Lower lobe of right lung (tissue), 2 donors: ENCODE measurements at places on chromosomes 4 and X. TPM values are rescaled to one million over a fixed set of nuclear protein-coding genes. Genes with fewer than 3 reads are reported as not detected.

The RP2 gene
- 16.8 TPM for total RNA-seq

- no peaks in the 10 kb centered on the region for H3K27me3 ChIP-seq
- H3K36me3 ChIP-seq = no peaks in the 10 kb centered on the region
- H3K4me1 ChIP-seq = no peaks in the 10 kb centered on the region
- H3K27ac ChIP-seq = no peak overlapping the region
Observed at GRCh38 chrX:39551762-39552161, 546.0 kb downstream of the BCOR start.

The PAGE5 gene
- not detected for total RNA-seq

- H3K4me1 ChIP-seq = no peaks in the 10 kb centered on the region
- no peaks in the 10 kb centered on the region for H3K27me3 ChIP-seq
- H3K36me3 ChIP-seq = no peaks in the 10 kb centered on the region
- no peak for DNase-seq
Observed at GRCh38 chrX:153571534-153571908, 27.4 kb downstream of the CCNQ start.

GRCh38 chr4:99857307-99857706, 36.9 kb downstream of the LAMTOR3 start:
- peaks cover 8% of the 10 kb centered on the region for H3K4me1 ChIP-seq
- no peaks in the 10 kb centered on the region for H3K36me3 ChIP-seq
- H3K4me3 ChIP-seq = no peak overlapping the region
- H3K27me3 ChIP-seq = no peaks in the 10 kb centered on the region
- DNase-seq = no peak
- H3K27ac ChIP-seq = peak overlapping the region; percentile 56

- no peak for DNase-seq
- no peak overlapping the region for H3K27ac ChIP-seq
- H3K27me3 ChIP-seq = no peaks in the 10 kb centered on the region
- H3K36me3 ChIP-seq = no peaks in the 10 kb centered on the region
Observed at GRCh38 chr4:96713271-96713850, 873.5 kb downstream of the PDHA2 start.

DNA sequence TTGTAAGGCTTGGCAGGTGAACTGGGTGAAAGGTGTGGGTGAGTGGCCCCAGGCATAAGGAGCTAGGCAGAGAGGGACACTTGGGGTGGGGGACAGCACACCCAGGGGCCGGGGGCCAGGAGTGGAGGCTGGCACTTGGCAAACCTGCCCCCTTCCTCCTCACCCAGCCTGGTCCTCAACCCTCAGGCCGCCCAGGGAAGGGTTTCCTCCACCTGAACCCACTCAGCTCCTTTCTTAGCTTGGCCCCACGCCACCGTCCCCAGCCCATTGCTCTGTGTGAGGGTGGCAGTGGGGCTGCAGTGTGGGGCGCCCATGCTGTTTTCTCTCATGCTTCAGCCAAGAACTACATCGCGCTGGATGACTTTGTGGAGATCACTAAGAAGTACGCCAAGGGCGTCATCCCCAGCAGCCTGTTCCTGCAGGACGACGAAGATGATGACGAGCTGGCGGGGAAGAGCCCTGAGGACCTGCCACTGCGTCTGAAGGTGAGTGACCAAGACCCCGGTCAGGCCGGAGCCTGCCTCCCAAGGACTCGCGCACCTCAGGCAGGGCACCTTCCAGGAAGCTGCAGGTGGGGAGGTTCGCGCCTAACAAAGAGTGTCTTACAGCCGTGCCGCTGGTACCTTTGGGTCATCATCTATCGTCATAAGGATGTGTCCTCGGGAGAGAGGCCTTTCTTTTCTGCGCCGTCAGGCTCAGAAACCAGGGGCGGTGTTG, 25.2 kb downstream of the WFS1 start:
- H3K4me3 ChIP-seq = no peak overlapping the region
- no peak overlapping the region for H3K27ac ChIP-seq
- no peak for DNase-seq
- H3K27me3 ChIP-seq = no peaks in the 10 kb centered on the region

DNA sequence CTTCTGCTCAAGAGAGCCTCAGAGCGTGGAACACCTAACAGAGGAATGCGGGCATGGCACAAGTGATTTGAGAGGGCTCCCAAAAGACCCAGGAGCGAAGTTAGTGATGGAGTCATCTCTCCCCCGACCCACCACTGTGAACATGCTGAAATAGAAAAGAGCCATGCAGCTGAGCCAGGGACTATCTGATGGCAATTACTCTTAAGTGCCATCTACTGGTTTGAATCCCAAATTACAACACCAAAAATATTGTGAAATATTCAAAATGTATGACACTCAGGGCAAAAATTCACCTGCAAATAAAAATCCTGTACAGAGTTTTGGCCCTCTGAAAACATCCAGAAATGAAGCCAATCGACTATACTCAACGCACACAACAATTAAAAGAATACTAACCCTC, 2038.9 kb upstream of the ADGRL3 start:
- no peaks in the 10 kb centered on the region for H3K36me3 ChIP-seq
- no peaks in the 10 kb centered on the region for H3K4me1 ChIP-seq
- DNase-seq = no peak

DNA sequence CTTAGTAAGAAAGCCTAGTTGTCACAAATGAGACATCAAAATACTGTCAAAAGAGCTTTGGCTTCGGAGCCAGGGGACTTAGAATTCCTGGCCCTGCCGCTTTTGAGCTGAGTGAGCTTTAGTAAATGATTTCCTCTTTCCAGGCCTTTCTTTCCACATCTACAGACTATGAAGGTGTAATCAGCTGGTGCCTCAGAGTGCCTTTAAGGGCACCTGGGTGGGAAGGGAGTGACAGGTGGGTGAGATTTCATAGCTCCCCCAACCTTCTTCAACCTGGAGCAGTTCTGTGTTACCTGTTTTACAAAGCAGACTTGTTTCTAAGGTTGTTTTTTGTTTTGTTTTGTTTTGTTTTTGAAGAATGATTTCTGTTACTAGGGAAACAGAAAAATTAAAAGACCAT, 154.7 kb upstream of the BOD1L1 start:
- H3K4me1 ChIP-seq = no peaks in the 10 kb centered on the region
- H3K27me3 ChIP-seq = no peaks in the 10 kb centered on the region
- H3K36me3 ChIP-seq = no peaks in the 10 kb centered on the region
- no peak for DNase-seq
- no peak overlapping the region for H3K4me3 ChIP-seq

DNA sequence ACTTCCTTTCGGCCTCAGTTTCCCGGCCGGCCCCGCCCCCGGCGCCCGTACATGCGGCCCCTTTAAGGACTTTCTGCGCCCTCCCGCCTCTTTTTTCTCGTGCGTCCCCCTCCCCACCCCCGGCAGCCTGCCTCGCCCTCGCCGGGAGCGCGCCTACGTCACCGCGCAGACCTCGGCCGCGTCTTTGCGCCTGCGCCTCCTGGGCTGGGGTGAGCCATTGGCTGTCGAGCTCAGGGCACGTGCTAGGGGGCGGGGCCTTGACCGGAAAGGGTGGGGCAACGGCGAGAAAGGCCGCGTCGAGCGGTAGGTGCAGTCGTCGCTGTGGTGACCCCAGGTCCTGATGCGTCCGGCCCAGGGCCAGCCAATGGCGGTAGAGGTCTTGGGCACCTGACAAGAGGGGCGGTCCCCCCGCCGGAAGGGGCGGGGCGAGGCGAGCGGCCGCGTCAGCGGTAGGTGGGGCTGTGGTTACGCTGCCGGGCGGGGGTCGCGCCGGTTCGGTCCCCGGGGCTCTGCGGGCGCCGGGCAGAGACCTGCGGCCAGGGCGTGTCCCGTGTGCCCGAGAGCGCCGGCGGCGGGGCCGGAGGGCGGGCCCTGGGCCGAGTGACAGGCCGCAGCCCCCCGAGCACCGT, at the start of gene UVSSA:
Gene UVSSA (plus strand): TSS at position 428 of the 629 bp plus-strand sequence. CDS start 884 bp downstream, outside the sequence.
- H3K4me1 ChIP-seq = peaks cover 41% of the 10 kb centered on the region
- peak within 1 kb of the TSS; percentile 82 for H3K4me3 ChIP-seq

GRCh38 chrX:153438532-153438931, 7.3 kb downstream of the TREX2 start:
- H3K4me1 ChIP-seq = no peaks in the 10 kb centered on the region
- no peaks in the 10 kb centered on the region for H3K27me3 ChIP-seq
- H3K36me3 ChIP-seq = no peaks in the 10 kb centered on the region
- no peak overlapping the region for H3K27ac ChIP-seq
- no peak overlapping the region for H3K4me3 ChIP-seq

GRCh38 chr4:114226968-114227760, 247.7 kb upstream of the ARSJ start:
- DNase-seq = no peak
- H3K27me3 ChIP-seq = no peaks in the 10 kb centered on the region
- no peaks in the 10 kb centered on the region for H3K4me1 ChIP-seq
- H3K27ac ChIP-seq = no peak overlapping the region

DNA sequence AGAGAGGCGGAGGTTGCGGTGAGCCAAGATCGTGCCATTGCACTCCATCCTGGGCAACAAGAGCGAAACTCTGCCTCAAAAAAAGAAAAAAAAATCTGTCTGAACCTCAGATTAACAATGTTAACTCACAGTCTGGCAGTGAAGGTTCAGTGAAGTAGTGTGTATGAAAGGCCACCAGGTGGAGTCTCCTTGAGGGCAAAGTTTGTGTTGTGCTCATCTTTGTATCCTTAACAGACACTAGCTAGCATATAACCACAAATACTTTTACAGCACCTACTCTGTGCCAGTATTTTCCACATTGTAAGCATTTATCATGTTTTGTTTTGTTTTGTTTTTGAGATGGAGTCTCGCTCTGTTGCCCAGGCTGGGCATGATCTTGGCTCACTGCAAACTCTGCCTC, 46.0 kb upstream of the MGST2 start:
- H3K27ac ChIP-seq = no peak overlapping the region
- H3K4me3 ChIP-seq = no peak overlapping the region
- no peak for DNase-seq
- no peaks in the 10 kb centered on the region for H3K36me3 ChIP-seq

GRCh38 chrX:118928151-118928550, 46.3 kb upstream of the LONRF3 start:
- no peaks in the 10 kb centered on the region for H3K4me1 ChIP-seq
- H3K27me3 ChIP-seq = no peaks in the 10 kb centered on the region
- no peak for DNase-seq

The GAGE12H gene
- total RNA-seq = not detected

GRCh38 chr4:132065940-132066495, 1083.1 kb upstream of the PCDH10 start:
- no peaks in the 10 kb centered on the region for H3K36me3 ChIP-seq
- no peak for DNase-seq
- no peak overlapping the region for H3K4me3 ChIP-seq
- no peaks in the 10 kb centered on the region for H3K4me1 ChIP-seq
- no peaks in the 10 kb centered on the region for H3K27me3 ChIP-seq
- H3K27ac ChIP-seq = no peak overlapping the region

DNA sequence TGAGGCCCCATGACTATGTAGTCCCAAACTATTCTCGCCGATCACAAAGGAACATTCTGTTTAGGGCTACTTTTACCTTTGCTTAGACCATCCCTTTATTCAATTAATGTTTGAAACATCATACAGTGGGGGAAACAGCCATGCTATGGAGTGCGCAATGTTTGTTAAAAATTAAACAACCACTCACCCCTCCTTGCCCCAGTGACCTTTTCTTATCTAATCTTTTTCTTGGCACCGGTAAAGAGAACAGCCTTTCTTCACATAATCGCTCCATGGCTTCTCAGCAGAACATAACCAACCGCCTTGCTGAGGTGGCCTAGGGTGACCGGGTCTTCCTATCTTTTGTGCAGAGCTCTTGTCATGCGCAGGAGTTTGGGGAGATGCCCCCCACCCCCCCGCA, 152.6 kb downstream of the VCX3A start:
- DNase-seq = no peak
- H3K4me3 ChIP-seq = no peak overlapping the region
- no peak overlapping the region for H3K27ac ChIP-seq
- H3K27me3 ChIP-seq = no peaks in the 10 kb centered on the region
- no peaks in the 10 kb centered on the region for H3K4me1 ChIP-seq
